ENCODE measurements at places on chromosomes 5 and 9.
A peak's percentile ranks its signal among the peaks of the same experiment; 100 is the strongest.

- DNase-seq: no peak
Measured at GRCh38 chr9:136902259-136902821, 16.0 kb downstream of the TRAF2 start.

GRCh38 chr5:93596676-93597490 lies 13.9 kb downstream of the NR2F1 start:
- no peak for DNase-seq

- DNase-seq: no peak
Measured at GRCh38 chr5:144133050-144133633, 37.3 kb downstream of the YIPF5 start.

DNA sequence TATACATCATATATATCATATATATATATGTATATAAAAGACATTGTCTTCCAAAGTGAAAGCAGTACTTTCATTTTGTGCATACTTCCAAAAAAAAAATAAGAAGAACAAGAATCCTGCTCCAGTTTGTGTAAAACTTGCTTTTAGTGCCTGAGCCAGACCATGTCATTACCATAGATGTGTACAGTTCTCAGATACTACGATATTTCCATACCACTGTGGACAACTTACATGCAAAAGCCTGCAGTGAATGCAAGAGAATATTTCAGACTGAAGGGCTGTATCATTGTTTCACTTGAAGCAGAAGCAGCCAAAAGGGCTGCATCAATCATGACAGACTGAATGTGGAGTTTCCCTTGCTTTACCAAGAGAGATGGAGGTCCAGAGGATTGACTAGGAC lies 72.6 kb upstream of the CYLC2 start:
- no peak for DNase-seq

DNA sequence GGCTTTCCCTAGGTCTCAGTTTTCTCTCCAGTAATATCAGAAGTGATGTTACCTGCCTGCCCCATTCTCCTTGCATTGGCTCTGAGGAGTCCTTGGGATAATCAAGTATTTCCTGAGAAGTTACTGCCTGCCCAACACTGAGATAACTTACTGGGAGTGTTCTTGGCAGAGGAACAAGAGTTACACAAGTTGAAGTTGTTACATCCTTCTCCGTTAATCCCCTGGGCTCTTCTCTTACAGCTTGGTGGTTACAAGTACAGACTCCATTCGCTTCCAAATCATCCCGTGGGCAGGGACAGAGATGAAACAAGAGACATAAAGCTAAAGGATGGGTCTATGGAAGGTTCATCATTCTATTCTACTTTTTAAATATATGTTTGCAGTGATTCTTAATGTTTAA lies 74.1 kb upstream of the SAP30L start:
- DNase-seq: no peak

- no peak for DNase-seq
Measured at GRCh38 chr5:97762483-97762882, 579.4 kb upstream of the RIOK2 start.

GRCh38 chr9:126057121-126057825 lies 269.4 kb upstream of the MVB12B start:
- DNase-seq: peak; percentile 93

GRCh38 chr5:117803533-117803932 lies 1184.8 kb downstream of the DTWD2 start:
- no peak for DNase-seq

DNA sequence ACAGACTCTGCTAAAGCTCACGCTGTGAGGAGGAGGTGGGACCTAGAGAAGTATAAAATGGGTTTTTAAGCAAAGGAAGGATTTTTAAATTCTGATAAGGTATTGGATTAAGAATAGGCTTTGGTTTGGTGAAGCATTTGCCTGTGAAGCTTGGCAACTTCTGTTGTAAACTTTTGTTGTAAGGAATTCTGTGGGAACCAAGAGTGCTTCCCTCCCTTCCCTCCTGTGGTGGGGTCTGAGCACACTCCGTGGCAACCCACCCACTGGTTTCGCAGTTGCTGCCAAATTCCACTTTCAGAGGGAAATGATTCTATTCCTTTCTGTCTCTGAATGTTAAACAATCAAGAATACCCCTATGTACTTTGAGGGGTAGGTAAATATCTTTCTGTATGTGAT lies 28.6 kb upstream of the GTF2H2C start:
- DNase-seq: no peak

DNA sequence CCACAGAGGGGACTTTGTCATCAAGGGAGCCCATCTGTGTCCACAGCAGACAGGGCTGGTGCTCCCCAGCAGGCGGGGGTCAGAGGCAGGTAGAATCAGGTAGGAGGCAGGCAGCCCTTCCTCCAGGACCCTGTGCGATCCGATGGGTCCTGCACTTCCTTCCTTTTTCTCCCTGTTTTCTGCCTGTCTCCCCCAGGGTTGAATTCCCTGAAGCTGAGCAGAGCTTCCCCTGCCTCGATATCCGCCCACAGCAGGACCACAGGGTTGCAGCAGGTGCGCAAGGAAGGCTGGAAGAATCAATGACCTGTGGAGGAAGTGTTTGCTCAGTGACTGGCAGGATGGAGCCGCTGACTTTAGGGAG lies 69.2 kb downstream of the MRPL36 start:
- no peak for DNase-seq

- no peak for DNase-seq
Measured at GRCh38 chr9:138073408-138073807, 195.8 kb downstream of the CACNA1B start.

GRCh38 chr5:171524466-171524865 lies 105.0 kb downstream of the FGF18 start:
- no peak for DNase-seq

DNA sequence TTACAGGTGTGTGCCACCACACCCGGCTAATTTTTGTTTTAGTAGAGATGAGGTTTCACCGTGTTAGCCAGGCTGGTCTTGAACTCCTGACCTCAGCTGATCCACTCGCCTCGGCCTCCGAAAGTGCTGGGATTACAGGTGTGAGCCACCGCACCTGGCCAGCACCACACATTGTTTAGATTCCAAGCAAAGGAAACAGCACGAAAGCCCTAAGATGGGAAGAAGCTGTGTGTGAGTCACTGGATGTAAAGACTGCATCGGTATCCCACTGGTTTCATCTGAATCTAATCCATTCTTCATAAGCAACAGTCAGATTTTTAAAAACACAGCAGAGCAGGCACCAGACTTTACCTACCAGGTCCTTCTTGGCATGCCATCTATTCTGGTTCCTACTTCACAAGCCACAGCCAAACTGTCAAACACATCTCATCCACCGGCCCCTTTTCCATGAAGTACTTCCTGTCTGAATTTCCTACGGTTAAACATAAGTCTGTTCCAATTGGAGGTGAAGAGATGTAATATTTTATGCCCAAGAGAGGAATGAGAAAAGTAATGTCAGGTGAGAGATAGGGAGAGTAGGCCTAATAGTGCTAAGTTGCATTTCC lies 17.4 kb downstream of the UBTD2 start:
- no peak for DNase-seq

GRCh38 chr9:95979446-95979845 lies 104.0 kb downstream of the ERCC6L2 start:
- DNase-seq: no peak

Measured in NCI-H2171 (cell line).